ENCODE measurements at places on chromosomes 1 and 21. TPM values are rescaled to one million over a fixed set of nuclear protein-coding genes. Genes with fewer than 3 reads are reported as not detected.
A peak's percentile ranks its signal among the peaks of the same experiment; 100 is the strongest.

Gene ILDR2
- 1.7 TPM for total RNA-seq

GRCh38 chr21:42490720-42491119 is 5.3 kb downstream of the RSPH1 start:
- H3K4me1 ChIP-seq = no peaks in the 10 kb centered on the region
- no peak overlapping the region for H3K27ac ChIP-seq
- no peak for DNase-seq
- no peaks in the 10 kb centered on the region for H3K27me3 ChIP-seq

DNA sequence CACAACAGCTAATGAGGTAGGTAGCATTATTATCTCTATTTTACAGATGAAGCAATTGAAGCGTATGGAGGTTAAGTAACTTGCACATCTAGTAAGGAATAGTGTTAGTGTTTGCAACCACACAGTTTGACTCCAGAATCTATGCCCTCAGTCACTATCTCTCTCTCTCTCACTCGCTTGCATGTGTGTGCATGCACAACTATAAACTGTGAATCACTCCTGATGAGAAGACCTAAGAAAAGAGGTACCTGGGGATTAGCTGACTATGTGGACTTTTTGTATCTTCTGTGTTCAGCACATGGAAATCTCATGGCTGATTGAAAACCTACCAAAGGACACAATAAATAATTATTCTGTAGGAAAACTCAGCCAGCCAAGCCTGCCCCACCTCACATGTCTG is 295.5 kb downstream of the BRINP2 start:
- H3K4me1 ChIP-seq = no peaks in the 10 kb centered on the region
- H3K36me3 ChIP-seq = no peaks in the 10 kb centered on the region
- H3K27ac ChIP-seq = no peak overlapping the region
- H3K27me3 ChIP-seq = no peaks in the 10 kb centered on the region
- no peak for DNase-seq
- no peak overlapping the region for H3K4me3 ChIP-seq

Gene SMCP
- not detected for total RNA-seq

- no peak for DNase-seq
- H3K4me3 ChIP-seq = no peak overlapping the region
- H3K36me3 ChIP-seq = peaks cover 12% of the 10 kb centered on the region
- H3K27me3 ChIP-seq = no peaks in the 10 kb centered on the region
Measured at GRCh38 chr1:20700636-20701215, 17.1 kb downstream of the KIF17 start.

Gene USP21
- 18.4 TPM for total RNA-seq

Gene OVAAL
- not detected for total RNA-seq

Gene SERPINC1
- not detected for total RNA-seq

DNA sequence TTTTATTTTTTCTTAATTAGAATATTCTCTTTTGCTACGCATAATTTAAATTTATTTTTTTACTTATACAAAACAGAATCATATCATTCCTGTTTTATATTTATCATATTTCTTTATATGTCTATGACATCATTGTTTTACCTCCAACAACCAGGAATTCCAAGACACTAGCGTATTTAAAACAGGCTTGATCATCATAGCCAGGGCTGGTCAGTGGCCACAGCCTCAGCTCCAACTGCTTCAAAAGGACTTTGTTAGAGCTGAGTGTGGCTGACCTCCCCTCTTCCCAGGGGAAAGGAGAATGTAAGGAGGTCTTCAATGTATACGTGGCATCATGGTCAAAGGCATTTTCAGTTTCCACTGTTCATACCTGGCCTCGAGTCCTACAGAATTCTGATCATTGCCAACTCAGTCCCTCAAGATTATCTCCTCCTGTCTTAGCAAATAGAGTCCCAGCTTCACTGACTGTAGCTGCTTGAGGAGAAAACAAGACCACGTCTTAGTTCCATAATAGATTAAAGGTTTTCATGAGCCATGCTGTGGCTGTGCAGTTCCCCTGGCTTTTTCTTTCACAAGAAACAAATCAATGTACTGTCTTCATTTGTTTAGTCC is 444.0 kb downstream of the PTPRC start:
- no peaks in the 10 kb centered on the region for H3K4me1 ChIP-seq
- H3K27me3 ChIP-seq = no peaks in the 10 kb centered on the region
- H3K4me3 ChIP-seq = no peak overlapping the region
- H3K27ac ChIP-seq = no peak overlapping the region
- no peaks in the 10 kb centered on the region for H3K36me3 ChIP-seq
- DNase-seq = no peak

Gene TNNI3K
- not detected for total RNA-seq

- H3K27ac ChIP-seq = no peak overlapping the region
- no peaks in the 10 kb centered on the region for H3K27me3 ChIP-seq
- H3K4me1 ChIP-seq = no peaks in the 10 kb centered on the region
- no peak overlapping the region for H3K4me3 ChIP-seq
Measured at GRCh38 chr1:216627252-216627651, 96.0 kb downstream of the ESRRG start.

GRCh38 chr1:181936269-181936668 is 125.2 kb downstream of the ZNF648 start:
- DNase-seq = no peak
- H3K27ac ChIP-seq = no peak overlapping the region
- no peaks in the 10 kb centered on the region for H3K4me1 ChIP-seq
- H3K4me3 ChIP-seq = no peak overlapping the region

DNA sequence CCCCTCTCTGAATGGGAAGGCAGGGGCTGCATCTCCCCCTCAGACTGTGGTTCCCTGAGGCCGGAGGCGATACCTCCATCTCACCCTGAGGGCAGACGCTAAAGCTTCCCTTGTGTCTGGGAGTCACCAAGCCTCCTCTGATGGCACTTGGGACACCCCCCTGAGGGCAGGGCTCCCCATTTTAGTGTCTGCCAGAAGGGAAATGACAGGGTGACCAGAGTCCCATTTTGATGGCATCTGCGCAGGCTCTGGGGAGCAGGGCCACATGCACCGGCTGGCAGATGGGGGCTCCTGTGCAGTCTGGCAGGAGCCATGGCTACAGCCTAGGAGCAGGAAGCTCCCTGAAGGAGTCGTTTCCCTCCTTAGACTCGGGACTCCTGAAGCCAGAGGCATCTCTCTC is 1.7 kb downstream of the S100A2 start:
- no peak overlapping the region for H3K4me3 ChIP-seq
- H3K4me1 ChIP-seq = peaks cover 7% of the 10 kb centered on the region
- DNase-seq = peak; percentile 27
- H3K27me3 ChIP-seq = no peaks in the 10 kb centered on the region
- no peaks in the 10 kb centered on the region for H3K36me3 ChIP-seq

GRCh38 chr1:49630156-49630555 is 393.6 kb downstream of the AGBL4 start:
- no peak for DNase-seq
- no peaks in the 10 kb centered on the region for H3K4me1 ChIP-seq
- H3K36me3 ChIP-seq = peaks cover 3% of the 10 kb centered on the region
- no peak overlapping the region for H3K4me3 ChIP-seq

GRCh38 chr1:15477646-15478212 is 1.8 kb downstream of the CELA2B start:
- H3K27ac ChIP-seq = no peak overlapping the region
- DNase-seq = no peak
- no peaks in the 10 kb centered on the region for H3K36me3 ChIP-seq
- no peaks in the 10 kb centered on the region for H3K4me1 ChIP-seq
- no peaks in the 10 kb centered on the region for H3K27me3 ChIP-seq

GRCh38 chr1:196403803-196404690 is 204.2 kb downstream of the KCNT2 start:
- no peak overlapping the region for H3K27ac ChIP-seq
- no peaks in the 10 kb centered on the region for H3K27me3 ChIP-seq
- H3K4me1 ChIP-seq = no peaks in the 10 kb centered on the region
- no peak for DNase-seq

DNA sequence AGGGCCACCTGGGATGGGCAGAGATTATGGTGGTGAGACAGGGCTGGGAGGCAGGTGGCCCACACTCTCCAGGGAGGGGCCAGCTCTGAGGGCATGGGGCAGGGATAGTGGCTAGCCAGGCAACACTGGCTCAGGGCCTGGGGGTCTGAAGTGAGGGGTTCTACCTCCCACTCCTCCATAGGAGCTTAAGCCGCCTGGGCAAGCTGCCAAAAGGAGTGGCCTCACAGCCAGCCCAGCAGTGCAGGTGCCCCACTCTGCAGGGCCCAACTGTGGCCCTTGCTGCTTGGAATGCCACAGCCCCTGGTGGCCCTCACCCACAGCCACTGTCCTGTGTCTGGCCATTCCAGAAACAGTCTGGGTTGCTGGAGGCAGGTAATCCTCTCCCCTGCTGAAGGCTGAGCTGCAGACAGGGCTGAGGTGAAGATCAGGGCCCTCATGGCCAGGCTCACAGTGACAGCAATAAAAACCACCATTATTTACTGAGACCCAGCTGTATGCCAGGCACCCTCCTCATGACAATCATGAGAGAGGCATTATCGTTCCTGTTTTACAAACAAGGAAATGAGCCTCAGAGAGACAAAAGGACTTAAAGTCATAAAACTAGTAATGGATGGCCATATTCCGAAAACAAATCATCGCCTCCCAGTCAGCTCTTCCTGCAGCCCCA is 31.0 kb downstream of the KIF21B start:
- no peak overlapping the region for H3K4me3 ChIP-seq
- H3K4me1 ChIP-seq = no peaks in the 10 kb centered on the region
- no peak for DNase-seq
- H3K27me3 ChIP-seq = no peaks in the 10 kb centered on the region

Gene C1orf232
- total RNA-seq = not detected

DNA sequence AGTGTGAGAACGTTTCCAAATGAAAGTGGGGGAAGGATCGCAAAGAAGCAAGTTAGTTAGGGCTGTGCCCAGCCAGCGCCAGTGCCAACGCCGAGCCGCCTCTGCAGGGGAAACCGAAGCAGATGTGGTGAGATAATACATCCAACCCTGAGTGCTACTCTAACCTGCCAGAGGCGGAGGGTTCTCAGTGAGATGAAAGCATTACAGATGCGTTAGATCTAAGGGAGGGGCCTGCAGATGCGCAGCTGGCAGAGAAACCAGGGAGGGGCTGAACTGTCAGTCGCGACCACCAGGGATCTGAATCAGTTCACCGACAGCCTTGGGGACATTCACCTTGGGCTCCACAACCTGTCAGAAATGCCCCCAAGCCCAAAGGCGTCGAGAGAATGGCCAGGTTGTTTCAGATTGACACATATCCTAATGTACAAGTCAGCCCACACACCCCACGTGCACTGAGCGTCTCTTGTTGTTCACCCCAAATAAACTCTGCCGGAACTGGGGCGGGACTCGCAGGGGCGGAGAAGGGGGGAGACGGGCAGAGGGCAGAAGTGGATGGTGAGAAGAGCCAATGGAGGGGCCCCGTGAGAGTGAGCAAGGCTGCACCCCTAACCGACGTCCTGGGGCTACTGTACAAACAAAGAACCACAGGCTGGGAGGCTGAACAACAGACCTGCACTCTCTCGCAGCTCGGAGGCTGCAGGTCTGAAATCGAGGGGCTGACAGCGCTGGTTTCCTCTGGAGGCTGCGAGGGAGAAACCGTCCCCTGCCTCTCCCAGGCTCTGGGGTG is 8.7 kb upstream of the UMODL1 start:
- no peak overlapping the region for H3K27ac ChIP-seq
- H3K4me3 ChIP-seq = no peak overlapping the region
- no peaks in the 10 kb centered on the region for H3K4me1 ChIP-seq
- H3K27me3 ChIP-seq = no peaks in the 10 kb centered on the region
- no peaks in the 10 kb centered on the region for H3K36me3 ChIP-seq

Gene PTPRF
- total RNA-seq = 192 TPM

Gene OR2T2
- not detected for total RNA-seq

DNA sequence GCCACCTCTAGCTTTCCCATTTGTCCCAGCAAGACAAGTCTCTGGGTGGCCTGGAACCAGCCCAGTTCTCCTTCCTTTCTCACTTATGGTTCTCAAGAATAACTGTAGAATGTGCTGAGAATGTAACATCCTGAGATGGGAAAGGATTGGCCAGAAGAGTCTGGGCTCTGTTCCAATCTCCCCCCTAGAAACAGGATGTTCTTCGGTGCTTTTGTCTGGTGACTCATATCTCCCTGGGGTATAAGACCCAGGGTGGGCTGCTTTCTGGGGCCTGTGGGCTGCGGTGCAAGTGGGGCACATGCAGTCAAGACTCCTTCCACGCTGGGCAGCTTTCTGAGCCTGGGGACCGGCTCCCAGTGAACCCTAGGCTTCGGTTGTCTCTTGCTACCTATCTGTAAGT is 251.2 kb upstream of the POU3F1 start:
- H3K27me3 ChIP-seq = no peaks in the 10 kb centered on the region
- no peak overlapping the region for H3K4me3 ChIP-seq
- H3K4me1 ChIP-seq = no peaks in the 10 kb centered on the region
- no peak overlapping the region for H3K27ac ChIP-seq
- DNase-seq = no peak

DNA sequence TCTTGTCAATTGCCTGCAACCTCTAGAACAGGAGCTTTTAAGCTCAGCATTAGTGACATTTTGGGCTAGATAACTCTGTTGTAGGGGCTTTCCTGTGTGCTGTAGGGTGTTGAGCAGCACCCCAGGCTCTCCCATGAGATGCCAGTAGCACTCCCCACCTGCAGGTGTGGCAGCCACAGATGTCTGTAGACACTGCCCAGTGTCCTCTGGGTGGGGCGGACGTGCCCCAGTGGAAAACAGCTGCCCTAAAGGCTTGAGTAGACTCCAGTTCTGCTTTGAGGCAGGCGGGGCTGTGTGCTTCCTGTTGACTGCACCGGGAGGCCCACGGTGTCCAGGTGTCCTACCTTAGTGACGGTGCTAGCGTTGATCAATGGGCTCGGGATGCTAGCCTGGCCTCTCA is 16.9 kb upstream of the PWP2 start:
- H3K4me3 ChIP-seq = no peak overlapping the region
- no peaks in the 10 kb centered on the region for H3K27me3 ChIP-seq
- H3K27ac ChIP-seq = no peak overlapping the region
- no peaks in the 10 kb centered on the region for H3K4me1 ChIP-seq

DNA sequence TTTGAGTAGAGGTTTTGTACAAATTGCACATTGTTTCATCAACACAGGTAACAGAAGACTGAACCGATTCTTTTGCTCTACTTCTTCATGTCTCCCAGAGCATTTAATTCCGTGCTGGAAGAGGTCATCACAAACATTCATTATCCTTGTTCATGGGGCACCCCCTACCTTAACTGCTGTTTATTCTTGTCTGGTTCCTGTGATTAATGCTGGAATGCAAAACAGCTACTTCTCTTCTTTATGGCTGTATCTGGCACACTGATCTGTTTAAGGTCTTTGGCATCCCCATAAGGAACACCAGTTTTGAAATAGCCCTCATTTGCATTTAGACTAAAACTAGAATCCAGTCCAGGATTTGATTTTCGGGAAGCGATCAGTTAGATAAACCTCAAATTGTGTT is 42.2 kb downstream of the NTNG1 start:
- no peak overlapping the region for H3K27ac ChIP-seq
- H3K4me1 ChIP-seq = peaks cover 10% of the 10 kb centered on the region
- H3K4me3 ChIP-seq = no peak overlapping the region
- no peak for DNase-seq

Gene GBP2
- not detected for total RNA-seq

GRCh38 chr1:228821252-228821651 is 86.0 kb downstream of the RHOU start:
- no peaks in the 10 kb centered on the region for H3K36me3 ChIP-seq
- H3K27me3 ChIP-seq = no peaks in the 10 kb centered on the region

Gene INAVA
- 37.2 TPM for total RNA-seq

GRCh38 chr21:42472521-42472920 is 23.5 kb downstream of the RSPH1 start:
- H3K4me3 ChIP-seq = no peak overlapping the region
- no peaks in the 10 kb centered on the region for H3K36me3 ChIP-seq
- no peaks in the 10 kb centered on the region for H3K27me3 ChIP-seq
- no peak for DNase-seq
- no peak overlapping the region for H3K27ac ChIP-seq

GRCh38 chr21:39085843-39086405 is 97.3 kb downstream of the PSMG1 start:
- peaks cover 3% of the 10 kb centered on the region for H3K36me3 ChIP-seq
- H3K27ac ChIP-seq = no peak overlapping the region
- H3K4me1 ChIP-seq = peaks cover 8% of the 10 kb centered on the region
- no peaks in the 10 kb centered on the region for H3K27me3 ChIP-seq
- no peak overlapping the region for H3K4me3 ChIP-seq
- DNase-seq = no peak
